ENCODE measurements at places on chromosomes 5 and 9. TPM values are rescaled to one million over a fixed set of nuclear protein-coding genes. Genes with fewer than 3 reads are reported as not detected.

The BDP1 gene
- total RNA-seq: 33.6 TPM

The MTAP gene
- total RNA-seq: 42.6 TPM

The GRXCR2 gene
- total RNA-seq: not detected

The PCDHGA5 gene
- under 0.01 TPM for total RNA-seq

- no peak for DNase-seq
Observed at GRCh38 chr5:129496864-129497595, 36.9 kb downstream of the ADAMTS19 start.

- no peak for DNase-seq
Observed at GRCh38 chr5:80208381-80208780, 47.5 kb downstream of the SERINC5 start.

DNA sequence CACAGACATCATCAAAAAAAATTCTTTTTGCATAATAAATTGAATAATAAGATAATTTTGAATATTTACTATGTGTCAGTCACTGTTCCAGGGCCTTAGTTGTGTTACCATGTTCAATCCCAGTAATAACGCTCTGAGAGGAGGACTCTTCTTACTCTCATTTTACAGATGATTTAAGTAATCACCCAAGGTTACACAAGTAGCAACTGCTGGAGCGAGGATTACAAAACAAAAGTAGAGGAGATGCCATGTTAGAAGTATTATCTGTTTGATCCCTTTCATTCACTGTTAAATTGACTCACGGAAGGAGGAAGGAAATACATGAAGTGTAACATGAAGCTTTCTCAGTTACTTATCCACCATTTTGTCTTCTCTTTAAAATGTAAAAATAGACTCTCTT lies 412.8 kb downstream of the NFIB start:
- no peak for DNase-seq

DNA sequence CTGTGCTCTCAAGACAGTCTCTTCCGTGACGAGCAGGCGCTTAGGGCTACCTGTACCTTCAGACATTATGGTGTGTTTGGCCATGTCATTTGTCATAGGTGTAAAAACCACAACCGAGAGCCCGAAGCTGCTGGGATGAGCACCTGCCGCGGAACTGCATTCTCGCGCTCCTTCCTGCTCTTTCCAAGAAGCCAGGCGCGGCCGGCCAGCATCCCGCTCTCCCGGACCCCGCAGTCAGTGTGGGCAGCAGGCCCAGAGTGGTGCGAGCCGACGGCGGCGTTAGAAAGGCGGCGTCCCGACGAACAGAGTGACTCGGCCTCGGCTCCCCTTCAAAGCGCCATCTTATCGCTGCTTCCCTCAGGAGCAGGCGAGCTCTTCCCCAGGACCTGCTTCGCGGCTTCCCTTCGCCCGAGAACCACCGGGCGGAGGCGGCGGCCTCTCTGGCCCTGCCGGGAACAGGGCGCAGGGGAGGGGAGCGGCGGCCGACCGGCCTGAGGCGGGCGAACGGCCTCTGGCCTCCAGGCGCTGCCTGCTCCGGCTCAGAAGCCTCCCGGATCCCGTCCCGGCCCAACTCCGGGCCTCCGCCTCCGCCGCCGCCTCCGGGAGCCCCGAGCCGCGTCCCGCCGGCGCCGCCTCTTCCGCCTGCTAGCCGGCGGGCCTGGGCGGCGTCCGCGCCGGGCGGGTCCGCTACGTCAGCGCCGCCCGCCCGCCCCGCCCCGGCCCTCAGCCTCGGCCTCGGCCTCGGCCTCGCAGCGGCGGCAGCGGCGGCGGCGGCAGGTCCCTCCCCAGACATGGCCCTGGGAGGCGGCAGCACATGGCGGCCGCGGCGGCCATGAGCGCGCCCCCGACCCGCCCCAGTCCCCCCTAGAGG lies at the start of gene FAM120A:
Gene FAM120A, plus strand, starts transcription at position 741 of the 871 bp plus-strand sequence. CDS start 231 bp downstream, outside the sequence.
- DNase-seq: no peak

GRCh38 chr5:42361315-42361688 lies 61.9 kb upstream of the GHR start:
- DNase-seq: no peak

GRCh38 chr5:142884029-142884428 lies 113.9 kb downstream of the ARHGAP26 start:
- no peak for DNase-seq

- DNase-seq: no peak
Observed at GRCh38 chr9:76619640-76620039, 144.6 kb upstream of the PCA3 start.

All from renal cortical epithelial cell (primary cell).